ENCODE measurements at places on chromosomes 3 and 15.

GRCh38 chr3:126156468-126156867, 23.9 kb downstream of the ALDH1L1 start:
- no peak for DNase-seq

DNA sequence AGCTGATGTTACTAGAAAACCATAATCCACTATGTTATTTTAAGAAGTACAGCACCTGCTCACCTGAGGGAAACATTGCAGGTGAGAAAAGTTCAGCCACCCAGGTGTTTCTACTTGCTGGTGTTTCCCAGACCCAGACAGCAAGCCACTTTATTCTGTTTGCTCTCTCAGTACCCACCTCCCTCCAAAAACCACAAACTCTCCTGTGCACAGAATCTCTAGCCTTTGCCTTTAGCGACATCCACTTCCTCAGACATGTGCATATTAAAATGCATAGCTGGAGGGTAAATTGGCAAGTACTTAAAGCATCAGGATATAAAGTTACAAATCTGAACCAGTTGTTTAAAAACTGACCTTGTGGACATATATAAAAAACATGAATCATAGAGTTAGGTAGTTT, 36.7 kb downstream of the VGLL3 start:
- DNase-seq, result no peak

- no peak for DNase-seq
Observed at GRCh38 chr15:97200161-97200560, 760.3 kb upstream of the ARRDC4 start.

GRCh38 chr15:101204739-101205535, 46.9 kb downstream of the CHSY1 start:
- no peak for DNase-seq

DNA sequence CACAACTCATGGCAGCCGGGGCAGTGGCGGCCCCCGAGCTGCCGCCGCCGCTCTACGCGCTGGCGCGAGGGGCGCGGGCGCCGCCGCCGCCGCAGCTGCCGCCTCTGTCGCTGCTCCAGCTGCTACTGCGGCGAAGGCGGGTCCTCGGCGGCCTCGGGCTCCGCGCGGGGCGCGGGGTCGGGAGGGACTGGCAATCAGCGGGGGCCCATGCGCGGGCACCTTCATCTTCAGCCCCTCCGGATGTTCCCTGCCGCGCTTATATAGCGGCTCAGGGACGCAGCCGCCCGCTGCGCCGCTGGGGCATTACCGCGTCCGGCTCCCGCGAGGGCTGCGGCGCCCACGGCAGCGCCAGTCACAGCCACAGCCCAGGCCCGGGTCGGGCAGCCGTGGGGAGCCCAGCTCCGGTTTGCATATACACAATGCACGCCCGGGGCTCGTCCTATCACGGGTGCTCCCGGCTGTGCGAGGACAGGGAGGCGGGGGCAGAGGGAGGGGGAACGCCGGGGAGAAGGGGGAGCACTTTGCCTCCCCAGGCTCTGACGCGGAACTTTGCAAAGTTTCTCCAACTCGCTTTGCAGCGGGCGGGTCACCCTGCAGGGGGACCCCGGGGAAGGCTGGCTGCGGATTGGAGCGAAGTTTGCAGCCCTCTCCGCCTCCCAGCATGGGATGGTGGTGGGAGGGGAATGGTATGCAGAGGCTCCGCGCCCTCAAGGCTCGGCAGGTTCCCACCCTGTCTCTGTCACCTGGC, at the start of gene VGLL3:
VGLL3 (minus strand) TSS at position 416 of the 748 bp plus-strand sequence; CDS start at position 10, 406 bp downstream.
- no peak for DNase-seq

- no peak for DNase-seq
Observed at GRCh38 chr3:109081746-109082510, 36.0 kb downstream of the MORC1 start.

DNA sequence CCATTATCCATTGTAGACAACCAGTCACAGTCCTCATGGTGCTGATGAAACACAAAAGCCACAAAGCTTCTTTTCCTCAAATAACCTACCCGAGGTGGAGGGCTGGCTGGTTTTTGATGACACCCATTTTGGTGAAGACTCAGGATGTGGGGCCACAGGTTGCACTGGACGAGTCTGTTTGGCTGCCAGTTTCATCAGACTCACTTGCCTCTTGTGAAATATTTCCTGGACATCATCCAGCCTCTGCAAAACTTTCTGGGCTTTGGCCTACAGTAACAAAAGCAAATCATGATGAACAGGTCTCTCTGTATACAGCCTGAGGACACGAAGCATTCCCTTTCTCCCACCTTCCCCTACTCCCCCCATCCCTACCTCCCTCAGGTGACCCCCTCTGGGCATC, 42.2 kb downstream of the B3GNT5 start:
- no peak for DNase-seq

GRCh38 chr3:123281929-123282328, 80.2 kb downstream of the SEC22A start:
- no peak for DNase-seq

DNA sequence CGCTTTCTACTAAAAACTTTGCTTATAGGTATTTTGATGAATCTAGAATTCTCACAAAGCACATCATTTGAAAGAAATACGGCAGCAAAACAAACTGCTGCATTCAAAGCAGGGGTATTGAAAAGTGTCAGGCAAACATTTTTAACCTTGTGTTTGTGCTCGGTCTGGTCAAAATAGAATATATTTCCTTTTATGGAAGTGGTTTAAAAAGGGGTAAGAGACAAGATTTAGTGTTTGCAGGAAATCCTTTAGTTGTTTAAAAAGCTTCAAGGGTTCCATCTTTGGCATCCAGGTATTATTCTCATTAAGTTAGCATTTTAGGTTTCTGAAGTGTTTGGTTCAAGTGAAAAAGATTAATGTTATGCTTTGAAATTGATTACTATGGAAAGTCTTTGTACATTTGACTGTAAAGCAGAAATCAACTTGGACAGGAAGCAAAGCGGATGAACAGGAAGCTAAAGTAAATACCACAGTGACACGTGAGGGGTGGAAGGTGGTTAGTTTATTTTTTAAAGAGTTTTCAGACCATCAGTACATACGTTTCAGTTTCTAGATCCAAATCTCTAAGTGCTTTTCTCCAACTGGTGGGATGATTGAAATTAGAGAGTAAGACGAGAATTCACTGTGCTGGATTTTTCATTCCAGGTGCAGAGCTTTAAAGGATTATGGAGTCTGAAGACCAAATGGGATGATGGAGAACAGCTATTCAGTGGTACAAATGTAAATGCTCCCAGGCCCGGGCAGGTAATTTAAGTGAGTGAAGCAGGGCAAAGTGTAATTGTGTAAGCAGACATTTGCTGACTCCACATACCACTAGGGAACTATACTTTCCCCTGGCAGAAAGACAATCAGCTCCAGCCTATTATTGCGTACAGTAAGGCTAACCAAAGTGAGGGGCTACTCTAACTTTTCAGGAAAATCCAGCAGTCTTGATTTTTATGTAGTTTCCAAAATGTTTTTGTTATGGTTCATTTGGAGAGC, 341.8 kb upstream of the TBL1XR1 start:
- DNase-seq, result no peak

DNA sequence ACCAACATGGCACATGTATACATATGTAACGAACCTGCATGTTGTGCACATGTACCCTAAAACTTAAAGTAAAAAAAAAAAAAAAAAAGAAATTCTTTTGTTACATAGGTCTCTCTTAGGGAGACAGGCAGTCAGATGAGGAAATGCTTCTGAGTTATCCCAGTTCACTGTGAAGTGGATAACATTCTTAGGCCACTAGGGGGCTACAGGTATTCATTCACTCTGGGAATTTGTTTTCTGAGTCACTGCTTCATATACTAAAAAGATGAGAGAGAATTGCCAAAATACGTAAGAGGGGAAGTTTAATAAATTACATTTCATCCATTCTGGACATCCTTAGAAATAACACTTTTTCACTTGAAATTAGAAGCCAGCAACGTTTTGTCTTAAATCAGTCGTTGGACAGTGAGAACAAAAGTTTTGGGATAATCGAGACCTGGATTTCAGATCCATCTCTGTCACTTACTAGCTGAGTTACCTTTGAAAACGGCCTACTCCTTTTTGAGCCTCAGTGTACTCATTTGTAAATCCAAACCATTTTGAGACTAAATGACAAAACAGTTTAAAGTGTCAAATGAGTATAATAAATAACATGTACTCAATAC, 738.4 kb upstream of the ALCAM start:
- DNase-seq, result no peak

GRCh38 chr15:85297537-85297936, 82.9 kb upstream of the AKAP13 start:
- DNase-seq, result no peak

GRCh38 chr3:11056531-11057050, 64.0 kb downstream of the SLC6A1 start:
- no peak for DNase-seq

- DNase-seq, result no peak
Observed at GRCh38 chr3:173863551-173863950, 466.0 kb downstream of the NLGN1 start.

GRCh38 chr3:30693470-30694120, 87.2 kb downstream of the TGFBR2 start:
- DNase-seq, result no peak

- DNase-seq, result no peak
Observed at GRCh38 chr3:5021116-5022092, 42.2 kb downstream of the BHLHE40 start.

- no peak for DNase-seq
Observed at GRCh38 chr3:57655727-57656126, 37.1 kb downstream of the DENND6A start.

GRCh38 chr3:193452338-193452737, 73.8 kb upstream of the ATP13A5 start:
- DNase-seq, result no peak

GRCh38 chr15:60362321-60363086, 35.3 kb downstream of the ANXA2 start:
- DNase-seq, result no peak

DNA sequence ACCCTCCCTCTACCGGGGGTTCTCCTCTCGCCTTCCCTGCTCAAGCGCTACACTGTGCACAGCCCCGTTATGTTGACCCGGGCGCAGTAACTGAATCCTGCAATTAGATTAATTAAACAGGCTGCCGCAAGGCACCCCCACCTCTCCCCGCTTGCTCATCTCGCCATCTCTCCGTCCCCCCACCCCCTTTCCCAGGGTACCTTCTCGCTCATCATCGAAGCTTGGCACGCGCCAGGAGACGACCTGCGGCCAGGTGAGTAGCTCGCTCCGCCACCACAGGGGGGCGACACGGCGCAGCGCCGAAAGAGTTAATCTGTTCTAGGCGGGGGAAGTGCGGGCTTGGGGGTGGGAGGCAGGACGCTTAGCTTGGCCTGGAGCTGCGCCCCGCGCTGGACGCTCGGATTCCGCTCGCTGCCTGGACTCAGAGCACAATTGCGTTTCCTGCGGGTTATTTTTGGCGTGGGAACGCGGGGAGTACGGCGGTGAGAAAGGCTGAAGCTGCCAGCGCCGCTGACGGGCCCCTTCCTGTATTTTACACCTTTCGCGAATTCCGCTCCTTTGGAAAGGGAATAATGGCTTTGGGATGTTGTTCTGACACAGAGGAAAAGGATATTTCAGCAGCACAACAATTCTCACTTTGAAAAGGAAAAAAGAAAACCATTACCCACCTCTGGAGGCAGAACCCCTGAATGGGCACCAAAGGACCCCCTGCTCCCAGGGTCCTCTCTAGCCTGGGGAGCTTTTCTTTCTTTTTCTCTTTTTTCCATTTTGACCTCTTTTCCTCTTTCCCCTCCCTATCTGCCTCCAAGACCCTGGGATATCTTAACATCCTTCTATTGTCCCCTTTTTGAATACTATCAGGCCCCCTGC, 1.5 kb downstream of the DLL4 start:
- DNase-seq, result no peak

DNA sequence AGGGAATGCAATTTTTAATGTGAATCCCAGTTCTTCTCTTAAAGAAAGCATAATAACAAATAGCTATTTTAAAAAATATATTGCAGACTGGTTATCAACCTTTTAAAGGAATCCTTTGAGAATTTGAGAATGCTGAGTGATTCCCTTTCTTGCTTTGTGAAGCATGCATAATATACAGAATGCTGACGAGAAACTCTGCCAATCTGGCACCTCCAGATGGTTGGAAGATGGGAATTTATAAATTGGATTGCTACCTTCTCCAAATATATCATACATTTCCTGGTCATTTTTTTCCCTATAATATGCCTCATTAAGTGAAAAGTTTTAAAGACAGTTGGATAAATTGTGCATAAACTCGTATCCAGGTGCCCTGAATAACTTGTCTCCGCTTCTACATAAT, 333.9 kb upstream of the ARPP21 start:
- DNase-seq, result no peak

- DNase-seq, result no peak
Observed at GRCh38 chr3:110727056-110727455, 344.6 kb upstream of the NECTIN3 start.

DNA sequence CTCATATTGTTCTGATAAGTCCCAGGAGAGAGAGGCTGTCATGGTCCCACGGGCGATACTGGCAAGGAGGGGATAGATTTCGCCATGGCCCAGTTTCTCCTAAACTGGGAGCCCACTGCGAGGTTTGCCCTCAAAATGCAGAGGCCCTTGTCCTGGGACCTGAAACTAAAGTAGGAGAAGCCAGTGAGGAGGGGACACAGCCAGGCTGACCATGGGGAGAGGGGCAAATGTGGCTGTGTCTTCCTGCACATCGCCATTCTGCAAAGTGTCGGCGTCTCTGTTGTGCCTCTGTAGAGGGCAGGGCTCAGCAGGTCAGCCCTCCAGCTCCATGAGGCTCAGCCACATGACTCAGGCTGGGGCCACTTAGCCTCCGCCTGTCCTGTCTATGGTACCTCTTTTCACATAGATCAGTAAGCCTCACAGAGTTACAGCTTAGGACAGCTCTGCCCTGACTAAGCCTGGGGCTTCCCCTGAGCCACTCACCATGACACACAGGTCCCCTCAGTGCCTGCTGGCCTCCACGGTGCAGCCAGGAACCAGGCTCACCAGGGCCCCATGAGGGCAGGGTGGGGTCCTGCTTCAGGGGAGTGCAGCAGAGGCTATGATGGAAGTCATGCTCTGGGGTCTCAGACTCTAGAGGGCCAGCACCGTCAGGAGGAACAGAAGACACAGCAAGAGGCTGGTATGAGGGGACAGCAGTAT, 28.6 kb upstream of the PLXNA1 start:
- no peak for DNase-seq

- DNase-seq, result no peak
Observed at GRCh38 chr3:73604451-73604850, 20.3 kb downstream of the PDZRN3 start.

- DNase-seq, result no peak
Observed at GRCh38 chr3:188979248-188979647, 192.5 kb upstream of the TPRG1 start.

GRCh38 chr3:28022916-28023315, 218.5 kb upstream of the CMC1 start:
- DNase-seq, result no peak

DNA sequence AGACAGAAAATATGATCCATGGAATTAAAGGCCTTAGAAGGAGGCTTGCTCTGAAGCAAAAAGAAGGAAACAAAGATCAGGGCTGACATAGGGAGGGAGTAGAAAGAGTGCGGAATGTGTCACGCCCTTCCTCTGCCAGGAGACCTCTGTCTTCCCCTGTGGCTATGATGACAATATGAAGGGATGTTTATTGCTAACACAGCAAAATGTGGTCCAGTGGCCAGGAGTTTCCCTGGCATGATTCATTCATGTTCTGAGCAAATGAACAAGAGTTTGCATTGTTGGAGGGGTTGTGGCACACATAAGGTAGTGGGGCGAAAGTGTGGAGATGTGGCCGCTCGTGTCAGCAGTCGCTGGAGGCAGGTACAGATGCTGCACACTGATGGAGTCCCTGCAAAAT, 169.4 kb downstream of the SHQ1 start:
- no peak for DNase-seq

- DNase-seq, result no peak
Observed at GRCh38 chr3:150583028-150583427, 20.1 kb upstream of the SELENOT start.

GRCh38 chr3:184783319-184783718, 28.6 kb upstream of the VPS8 start:
- no peak for DNase-seq

- DNase-seq, result no peak
Observed at GRCh38 chr3:49470714-49471420, 800 bp downstream of the DAG1 start.

Data from stimulated activated CD8-positive, alpha-beta memory T cell treated with anti-CD3 and anti-CD28 coated beads, Interleukin-4, amount 100 ng/mL, for 24 hours (primary cell).